T-helper 1 cell (primary cell): ENCODE measurements at places on chromosomes 12 and 14.

DNA sequence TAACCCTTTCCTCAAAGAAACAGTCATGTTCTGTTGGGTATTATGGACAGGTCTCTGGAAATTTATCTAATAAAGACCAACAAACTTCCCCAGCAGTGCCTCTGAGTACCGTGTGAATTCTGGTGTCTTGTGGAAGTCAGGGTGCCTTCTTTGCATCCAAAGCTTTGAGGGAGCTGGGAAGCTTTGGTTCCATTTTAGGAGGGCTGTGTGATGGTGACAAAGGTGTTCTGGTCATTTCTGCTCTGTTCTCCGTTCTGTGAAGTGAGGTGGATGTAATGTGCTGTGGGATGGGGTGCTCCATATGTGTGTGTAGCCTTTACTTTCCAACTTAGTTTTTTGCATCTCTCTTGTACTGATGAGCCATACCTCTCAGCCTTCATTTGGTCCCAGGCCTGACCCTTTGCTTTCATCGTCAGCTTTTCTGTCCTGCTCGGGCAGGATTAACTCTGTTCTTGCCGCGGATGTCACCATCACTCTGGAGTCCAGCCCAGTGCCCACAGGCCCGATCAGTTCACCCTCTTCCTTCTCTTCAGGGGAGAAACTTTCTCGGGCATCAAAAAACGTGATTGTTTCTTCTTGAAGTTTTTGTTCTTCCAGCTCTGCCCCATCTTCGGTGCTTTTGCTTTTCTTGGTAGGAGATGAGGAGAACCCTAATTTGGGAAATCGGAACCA lies 13.2 kb downstream of the PLD4 start:
- DNase-seq = no peak

GRCh38 chr12:104519190-104520019 lies 62.7 kb downstream of the CHST11 start:
- DNase-seq = peak; percentile 22

GRCh38 chr12:124687917-124688316 lies 120.5 kb upstream of the NCOR2 start:
- DNase-seq = no peak

DNA sequence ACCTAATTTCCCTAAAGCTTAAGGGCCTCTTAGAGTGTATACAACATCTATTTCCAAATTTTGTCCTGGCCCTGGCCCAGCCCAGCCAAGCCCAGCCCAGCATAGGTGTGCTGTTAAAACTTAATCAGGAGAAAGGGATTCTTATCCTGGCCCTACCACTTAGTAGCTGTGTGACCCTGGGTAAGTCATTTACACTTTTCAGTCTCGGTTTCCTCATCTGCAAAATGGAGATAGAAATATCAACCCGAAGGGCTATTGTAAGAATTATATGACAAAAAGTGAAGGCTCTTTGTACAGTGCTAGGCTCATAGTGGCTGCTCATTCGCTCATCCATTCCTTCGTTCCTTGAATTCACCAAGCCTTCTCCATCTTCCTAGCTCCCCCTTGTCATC lies 442 bp downstream of the ERG28 start:
- no peak for DNase-seq

DNA sequence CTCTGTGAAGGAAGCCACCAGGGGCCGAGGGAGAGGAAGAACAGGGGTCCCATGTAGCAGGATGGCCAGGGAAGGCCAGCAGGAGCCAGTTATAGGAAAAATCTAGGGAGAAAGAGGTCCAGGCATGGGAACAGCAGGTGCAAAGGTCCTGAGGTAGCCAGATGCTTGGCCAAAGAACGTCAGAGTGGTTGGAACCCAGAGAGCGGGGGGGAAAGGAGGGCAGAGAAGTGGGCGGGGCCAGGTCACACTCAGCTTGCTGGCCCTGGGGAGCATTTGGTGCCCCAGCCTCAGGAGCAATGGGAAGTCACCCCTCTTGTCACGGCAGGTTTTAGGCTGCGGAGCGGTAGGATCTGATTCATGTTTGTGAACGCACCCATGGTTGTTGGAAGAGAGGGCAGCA lies 180.5 kb downstream of the PHETA1 start:
- no peak for DNase-seq

- DNase-seq = no peak
These were observed 22.4 kb downstream of the ISCA2 start for GRCh38 chr14:74515891-74516412.
